Lung (tissue), 17 donors: ENCODE measurements at places on chromosomes 1 and 21. TPM values are rescaled to one million over a fixed set of nuclear protein-coding genes. Genes with fewer than 3 reads are reported as not detected.

GRCh38 chr1:15810073-15810472 lies 2.6 kb upstream of the UQCRHL start:
- no peak for DNase-seq
- H3K27me3 ChIP-seq = no peaks in the 10 kb centered on the region
- no peak overlapping the region for H3K4me3 ChIP-seq
- no peaks in the 10 kb centered on the region for H3K36me3 ChIP-seq

DNA sequence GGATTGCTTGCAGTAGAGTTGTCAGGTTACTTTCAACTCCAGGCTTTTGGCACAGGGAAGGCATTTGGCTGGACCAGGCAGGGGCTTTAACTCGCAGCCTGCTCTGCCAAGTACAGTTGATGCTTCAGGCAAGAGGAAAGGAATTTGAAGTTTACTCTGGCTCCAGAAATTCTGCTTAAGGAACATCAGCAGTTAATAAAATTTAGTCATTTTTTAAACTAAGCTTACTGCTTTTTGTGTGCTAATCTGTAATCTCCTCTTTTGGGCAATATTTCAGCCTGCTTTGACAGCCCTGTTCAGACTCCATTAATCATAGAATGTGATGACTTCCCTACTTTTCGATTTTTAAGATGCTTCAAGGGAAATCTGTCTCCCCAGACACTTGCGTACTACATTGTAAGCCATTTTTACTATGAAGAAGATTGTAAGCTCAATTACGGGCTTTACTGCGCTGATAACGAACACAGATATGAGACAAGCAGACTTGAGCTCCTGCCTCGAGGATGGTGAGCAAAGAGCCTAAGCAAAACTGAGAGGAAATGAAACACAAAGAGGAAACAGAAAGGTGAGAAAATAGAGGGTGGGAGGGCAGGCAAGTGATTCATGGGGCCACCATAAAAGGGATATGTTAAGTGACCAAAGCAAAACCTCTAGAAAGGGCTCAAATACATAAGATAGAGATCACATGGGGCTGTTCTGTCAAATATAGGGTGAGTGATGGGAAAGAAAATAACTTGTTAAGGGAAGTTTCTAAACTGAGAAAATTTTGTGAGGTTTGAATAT lies 76.6 kb upstream of the VAV3 start:
- no peaks in the 10 kb centered on the region for H3K36me3 ChIP-seq
- no peaks in the 10 kb centered on the region for H3K27me3 ChIP-seq
- no peak overlapping the region for H3K27ac ChIP-seq
- peak; percentile 56 for DNase-seq
- peaks cover 17% of the 10 kb centered on the region for H3K4me1 ChIP-seq

DNA sequence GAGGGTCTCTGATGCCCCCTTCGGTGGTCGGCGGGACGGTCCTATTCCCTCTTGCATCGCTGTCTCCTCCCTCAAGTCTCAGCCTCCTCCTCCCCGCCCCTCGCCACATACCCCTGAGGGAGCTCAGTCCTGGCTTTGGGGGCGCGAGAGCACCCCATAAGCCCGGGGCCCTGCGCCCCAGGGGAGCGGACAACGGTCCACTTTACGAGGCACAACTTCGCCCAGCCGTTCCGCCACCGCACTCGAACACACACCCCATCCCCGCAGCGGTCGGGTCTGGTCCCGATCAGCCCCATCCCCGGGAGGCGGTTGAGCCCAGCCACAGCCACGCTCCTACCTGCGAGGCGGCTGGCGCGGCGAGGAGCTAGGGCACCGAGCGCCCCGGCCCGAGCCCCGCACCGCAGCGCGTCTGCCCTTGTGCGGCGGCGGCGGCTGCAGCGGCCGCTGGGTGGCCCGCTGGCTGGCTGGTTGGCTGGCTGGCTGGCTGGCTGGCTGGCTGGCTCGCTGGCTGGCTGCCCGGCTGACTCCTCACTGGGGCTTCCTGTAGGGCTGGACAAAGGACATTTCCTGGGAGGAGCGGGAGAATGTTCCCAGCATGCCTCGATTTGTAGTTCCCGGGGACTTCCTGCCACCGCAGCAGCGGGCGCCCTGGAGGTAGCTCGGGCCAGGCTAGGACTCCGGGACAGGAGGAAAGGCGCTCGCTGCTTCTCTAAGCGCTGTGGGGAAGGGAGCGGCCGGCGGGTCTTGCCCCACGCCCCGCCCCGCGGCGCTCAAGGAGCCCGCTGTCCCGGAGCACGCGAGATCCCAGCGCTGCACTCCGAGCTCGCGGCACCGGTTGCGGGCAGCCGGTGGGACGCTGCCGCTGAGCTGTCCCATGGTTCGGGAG lies at the start of gene ZNF697:
Gene ZNF697 (minus strand): TSS at position 533 of the 886 bp plus-strand sequence. CDS start 22,166 bp downstream, outside the sequence.
- H3K4me1 ChIP-seq = peaks cover 9% of the 10 kb centered on the region
- H3K4me3 ChIP-seq = peak within 1 kb of the TSS; percentile 96
- no peaks in the 10 kb centered on the region for H3K27me3 ChIP-seq
- no peaks in the 10 kb centered on the region for H3K36me3 ChIP-seq
- peak; percentile 98 for DNase-seq

DNA sequence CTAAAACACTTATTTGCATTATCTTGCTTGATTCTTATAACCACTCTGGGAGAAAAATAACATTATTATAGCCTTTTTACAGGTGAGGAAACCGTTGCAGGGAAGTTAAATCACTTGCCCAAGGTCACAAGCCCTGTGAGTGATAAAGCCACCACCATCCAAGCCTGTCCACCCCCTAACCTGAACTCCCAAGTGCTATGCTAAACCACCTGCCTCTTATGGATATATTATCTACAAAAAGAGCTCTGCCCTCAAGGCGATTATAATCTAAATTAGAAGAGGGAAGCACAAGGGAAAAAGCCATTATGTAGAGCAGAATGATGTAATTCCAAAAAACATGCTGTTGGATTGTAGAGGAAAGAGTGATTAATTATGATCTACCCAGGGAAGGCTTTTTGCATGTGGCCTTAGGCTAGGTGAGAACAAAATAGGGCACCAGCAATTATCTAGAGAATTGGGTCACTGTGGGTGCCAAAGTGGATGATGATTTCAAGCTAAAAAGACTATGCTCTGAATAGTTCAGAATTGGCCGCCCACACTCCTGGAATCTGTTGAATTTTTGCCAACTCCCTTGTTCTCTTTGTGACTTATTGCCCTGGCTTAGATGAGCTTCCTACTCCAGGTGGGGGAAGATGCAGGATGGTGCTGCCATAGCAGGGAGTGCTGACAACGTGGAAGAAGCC lies 205.3 kb downstream of the FGGY start:
- no peaks in the 10 kb centered on the region for H3K36me3 ChIP-seq
- H3K27ac ChIP-seq = no peak overlapping the region
- DNase-seq = no peak
- no peaks in the 10 kb centered on the region for H3K4me1 ChIP-seq
- H3K4me3 ChIP-seq = no peak overlapping the region

- H3K27ac ChIP-seq = no peak overlapping the region
- no peak overlapping the region for H3K4me3 ChIP-seq
- peak; percentile 78 for DNase-seq
- H3K4me1 ChIP-seq = no peaks in the 10 kb centered on the region
Measured at GRCh38 chr21:26769613-26770188, 75.5 kb downstream of the ADAMTS1 start.

DNA sequence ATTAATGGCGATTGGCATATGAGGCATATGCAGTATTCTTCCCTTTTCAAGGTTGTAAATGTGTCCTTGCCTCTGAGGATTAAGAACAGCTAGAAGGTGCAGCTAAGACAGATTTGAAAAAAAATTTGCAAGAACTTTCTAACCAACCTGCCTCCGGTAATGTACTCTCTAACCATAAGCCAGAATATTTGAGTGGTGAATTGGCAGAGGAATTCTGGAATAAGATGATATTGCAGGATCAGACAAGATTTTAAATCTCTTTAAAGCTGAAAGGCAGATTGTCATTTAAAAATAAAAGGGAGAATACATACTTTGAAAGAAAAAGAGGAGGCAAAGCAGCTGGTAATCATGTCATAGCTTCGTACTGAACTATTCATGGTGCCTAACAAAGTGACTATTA lies 29.2 kb downstream of the MROH9 start:
- H3K36me3 ChIP-seq = no peaks in the 10 kb centered on the region
- H3K4me3 ChIP-seq = no peak overlapping the region
- no peak overlapping the region for H3K27ac ChIP-seq
- no peaks in the 10 kb centered on the region for H3K4me1 ChIP-seq

Gene C1orf167
- 0.91 TPM for total RNA-seq
